ENCODE measurements at places on chromosomes 3 and 15.

DNA sequence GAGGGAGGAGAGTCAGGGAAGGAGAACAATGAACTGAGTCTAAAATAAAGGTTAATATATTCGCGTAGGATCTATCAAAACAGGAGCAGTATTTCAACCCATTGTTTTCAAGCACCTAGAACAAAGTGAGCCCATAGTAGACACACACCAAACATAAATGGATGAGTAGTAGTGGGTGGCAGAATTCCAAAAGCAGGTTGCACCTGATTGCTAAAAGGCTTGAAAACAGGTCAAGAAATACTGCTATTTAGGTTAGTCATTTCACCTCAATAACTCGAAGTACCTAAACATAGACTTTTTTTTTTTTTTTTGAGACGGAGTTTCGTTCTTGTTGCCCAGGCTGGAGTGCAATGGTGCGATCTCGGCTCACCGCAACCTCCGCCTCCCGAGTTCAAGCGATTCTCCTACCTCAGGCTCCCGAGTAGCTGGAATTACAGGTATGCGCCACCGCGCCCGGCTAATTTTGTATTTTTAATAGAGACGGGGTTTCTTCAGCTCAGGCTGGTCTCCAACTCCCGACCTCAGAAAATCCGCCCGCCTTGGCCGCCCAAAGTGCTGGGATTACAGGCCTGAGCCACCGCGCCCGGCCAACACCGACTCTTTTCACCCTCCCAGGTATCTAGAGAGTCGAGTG lies 855 bp upstream of the ABHD5 start:
- no peak for DNase-seq

DNA sequence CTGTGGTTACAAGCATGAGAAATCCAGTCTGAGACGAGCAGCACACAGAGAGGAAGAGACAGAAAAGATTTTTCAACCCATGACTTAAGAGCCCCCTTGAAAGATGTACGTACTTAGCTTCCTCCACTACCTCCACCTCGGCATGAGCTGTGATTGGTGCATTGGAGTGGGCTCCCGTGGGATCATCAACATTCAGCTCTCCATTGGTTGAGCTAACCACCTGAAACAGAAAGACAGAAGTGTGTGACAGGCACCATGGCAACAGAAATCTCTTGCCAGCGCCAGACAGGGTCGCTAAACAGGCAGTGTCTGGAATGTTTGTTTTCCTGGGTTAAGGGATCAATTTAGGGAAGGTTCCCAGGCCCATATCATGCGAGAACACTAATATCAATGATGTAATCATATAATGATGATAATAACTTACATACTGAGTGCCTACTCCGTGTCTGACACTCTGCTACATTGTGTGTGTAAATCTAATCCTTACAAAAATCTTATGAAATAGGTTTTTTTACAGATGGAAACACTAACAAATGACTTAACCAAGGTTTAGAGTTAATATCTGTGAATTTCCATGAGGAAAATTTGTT lies 17.5 kb upstream of the PPIB start:
- no peak for DNase-seq

DNA sequence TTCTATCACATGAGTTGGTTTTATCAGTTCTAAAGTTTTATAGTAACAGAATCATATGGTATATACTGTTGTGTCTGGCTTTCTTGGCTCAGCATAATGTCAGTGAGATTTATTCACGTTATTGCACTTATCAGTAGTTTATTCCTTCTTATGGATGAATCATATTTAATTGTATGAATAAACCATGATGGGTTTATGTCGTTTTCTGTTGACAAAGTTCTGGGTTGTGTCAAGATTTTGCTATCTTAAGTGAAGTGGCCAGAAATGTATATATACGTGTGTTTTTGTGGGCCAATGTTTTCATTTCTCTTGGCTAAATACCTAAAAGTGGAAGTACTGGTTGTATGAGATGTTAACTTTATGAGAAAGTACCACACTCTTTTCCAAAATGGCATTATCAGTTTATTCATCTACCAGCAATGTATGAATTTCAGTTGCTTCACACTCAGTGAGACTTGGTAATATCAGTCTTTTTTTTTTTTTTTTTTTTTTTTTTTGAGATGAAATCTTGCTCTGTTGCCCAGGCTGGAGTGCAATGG lies 112.4 kb upstream of the DCBLD2 start:
- no peak for DNase-seq

DNA sequence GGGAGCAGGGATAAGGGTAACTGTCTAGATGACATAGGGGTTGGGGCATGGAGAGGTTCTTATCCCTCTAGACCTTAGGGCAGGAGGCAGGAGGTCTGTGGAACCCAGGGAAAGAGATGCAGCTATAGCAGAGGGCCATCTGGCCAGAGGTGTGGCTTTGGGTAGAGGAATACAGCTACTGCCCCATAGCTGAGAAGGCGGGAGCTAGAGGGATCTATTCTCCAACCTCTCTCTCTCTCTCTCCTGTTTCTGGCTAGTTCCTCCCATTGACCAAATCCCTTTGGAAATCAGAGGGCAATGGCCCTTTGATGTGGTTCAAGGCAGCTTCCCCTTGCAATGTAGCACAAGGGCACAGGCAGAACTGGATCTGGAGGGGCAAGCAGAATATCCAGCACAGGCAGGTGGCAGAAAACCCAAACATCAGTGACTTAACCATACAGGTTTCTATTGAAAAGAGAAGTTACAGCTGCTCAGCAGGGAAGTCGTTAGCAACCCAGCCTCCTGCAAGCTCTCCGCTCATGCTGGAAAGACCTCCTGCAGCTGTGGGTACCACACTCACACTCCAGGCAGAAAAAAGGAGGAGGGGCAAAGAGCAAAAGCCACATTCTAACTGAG lies 22.3 kb upstream of the LMOD3 start:
- no peak for DNase-seq

- no peak for DNase-seq
These were observed 33.5 kb downstream of the PRR23E start for GRCh38 chr3:127226457-127226856.

- DNase-seq, result no peak
These were observed 329.2 kb downstream of the GRM7 start for GRCh38 chr3:7190095-7190494.

- DNase-seq, result no peak
These were observed 101.2 kb downstream of the SEC22A start for GRCh38 chr3:123302961-123303360.

DNA sequence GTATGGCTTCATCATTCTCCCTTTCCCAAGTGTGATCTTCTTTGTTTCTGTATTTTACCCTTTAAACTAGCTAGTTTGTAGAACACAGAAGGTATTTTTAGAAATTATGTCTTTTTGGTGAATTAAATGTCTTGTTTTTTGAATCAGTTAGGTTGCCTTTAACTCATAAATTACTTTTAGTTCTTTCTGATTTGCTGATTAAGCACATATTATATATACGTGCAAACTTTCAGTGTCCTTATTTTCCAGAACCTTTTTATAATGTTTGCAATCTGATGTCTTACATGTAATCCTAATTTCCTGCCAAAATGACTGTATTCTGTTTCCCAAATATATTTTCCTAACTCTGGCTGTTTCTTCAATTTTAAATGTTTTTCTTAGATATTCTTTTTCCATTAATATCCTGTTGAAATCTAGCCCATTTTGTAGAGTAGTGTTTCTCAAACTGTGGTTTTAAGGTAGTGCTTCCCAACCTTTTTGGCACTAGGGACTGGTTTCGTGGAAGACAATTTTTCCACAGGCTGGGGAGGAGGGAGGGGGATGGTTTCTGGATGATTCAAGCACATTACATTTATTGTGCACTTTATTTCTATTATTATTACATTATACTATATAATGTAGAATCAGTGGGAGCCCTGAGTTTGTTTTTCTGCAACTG lies 51.8 kb downstream of the CHD2 start:
- no peak for DNase-seq

DNA sequence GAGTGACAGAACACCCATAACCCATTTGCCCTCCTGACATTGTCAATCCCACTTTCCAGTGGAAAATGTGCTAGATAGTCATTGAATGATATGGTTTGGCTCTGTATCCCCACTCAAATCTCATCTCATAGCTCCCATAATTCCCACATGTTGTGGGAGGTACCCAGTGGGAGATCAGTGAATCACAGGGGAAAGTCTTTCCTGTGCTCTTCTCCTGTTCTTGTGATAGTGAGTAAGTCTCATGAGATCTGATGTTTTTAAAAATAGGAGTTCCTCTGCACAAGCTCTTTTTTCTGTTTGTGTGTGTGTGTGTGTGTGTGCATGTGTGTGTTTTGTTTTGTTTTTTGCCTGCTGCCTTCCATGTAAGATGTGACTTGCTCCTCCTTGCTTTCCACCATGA lies 191.7 kb downstream of the ARRDC4 start:
- no peak for DNase-seq

DNA sequence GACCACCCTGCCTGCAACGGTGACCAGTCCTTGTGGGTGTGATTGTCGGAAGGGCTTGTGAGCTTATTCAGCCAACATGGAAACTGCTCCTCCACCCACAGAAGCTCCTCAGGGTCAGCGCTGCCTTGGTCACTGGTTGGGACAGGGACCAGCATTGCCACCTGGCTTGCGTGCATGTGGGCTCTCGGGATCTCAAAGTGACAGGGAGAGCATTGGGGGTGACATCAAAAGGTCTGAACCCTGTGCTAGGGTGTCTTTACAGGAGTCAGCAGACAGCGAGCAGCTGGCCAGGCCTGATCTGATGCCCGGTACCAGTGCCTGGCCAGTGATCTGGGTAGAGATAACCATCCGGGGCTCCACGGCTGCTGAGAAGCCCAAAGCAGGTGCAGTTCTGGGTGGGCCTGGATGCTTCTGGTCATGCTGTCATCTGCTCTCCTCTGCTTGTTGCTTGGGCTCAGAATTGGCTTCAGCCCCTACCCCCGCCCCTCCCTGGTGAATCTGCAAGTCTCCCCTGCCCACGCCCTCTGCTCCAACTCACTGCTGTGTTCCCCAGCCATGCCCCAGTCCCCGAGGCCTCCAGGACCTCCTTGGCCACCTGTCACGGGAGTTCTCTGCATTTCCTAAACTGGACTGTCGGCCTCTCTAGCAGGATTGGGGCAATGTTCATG lies 134.8 kb downstream of the NSMCE3 start:
- no peak for DNase-seq

- DNase-seq, result peak; percentile 30
These were observed 35.1 kb upstream of the CSPG5 start for GRCh38 chr3:47613722-47614121.

DNA sequence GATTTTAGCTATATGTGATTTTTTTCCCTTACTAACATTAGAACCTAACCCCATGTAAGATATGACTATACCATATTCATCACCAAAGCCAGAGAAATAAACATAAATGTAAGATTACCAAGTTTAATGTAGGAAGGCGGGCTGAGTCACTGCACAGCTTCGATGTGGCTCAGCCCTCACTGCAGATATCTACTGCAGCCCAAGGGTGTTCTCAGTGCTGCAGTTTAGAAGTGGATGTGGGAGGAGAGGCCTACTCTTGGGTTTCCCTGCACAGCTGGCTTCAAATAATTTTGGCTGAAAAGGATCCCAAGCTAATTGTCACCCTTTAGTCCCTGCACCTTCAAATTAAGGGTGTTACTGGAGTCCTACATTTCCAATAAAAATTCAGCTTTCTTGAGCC lies 9.3 kb downstream of the ARPP19 start:
- DNase-seq, result no peak

GRCh38 chr15:31591908-31592307 lies 265.3 kb downstream of the KLF13 start:
- no peak for DNase-seq
